ENCODE measurements at places on chromosomes 5 and 9. TPM values are rescaled to one million over a fixed set of nuclear protein-coding genes. Genes with fewer than 3 reads are reported as not detected.

OR1L1 gene
- total RNA-seq, result not detected

FBXL7 gene
- 15.3 TPM for total RNA-seq

TOMM5 gene
- 95.4 TPM for total RNA-seq

CLIC3 gene
- total RNA-seq, result 3.6 TPM

SMU1 gene
- total RNA-seq, result 37.0 TPM

TLE1 gene
- total RNA-seq, result 52.7 TPM

REEP2 gene
- 5.3 TPM for total RNA-seq

CCDC69 gene
- total RNA-seq, result 13.9 TPM

Measured in urinary bladder (tissue), 4 donors.